ENCODE measurements at places on chromosomes 7 and 10.

- no peak for DNase-seq
Measured at GRCh38 chr7:18558503-18558902, 63.0 kb downstream of the HDAC9 start.

GRCh38 chr7:93575555-93576399 is 1.3 kb upstream of the CALCR start:
- DNase-seq = no peak

GRCh38 chr10:48898426-48898825 is 41.2 kb downstream of the LRRC18 start:
- no peak for DNase-seq

GRCh38 chr10:44264244-44264643 is 120.7 kb downstream of the CXCL12 start:
- DNase-seq = no peak

GRCh38 chr7:30469303-30469702 is 9.3 kb downstream of the NOD1 start:
- no peak for DNase-seq

- no peak for DNase-seq
Measured at GRCh38 chr10:18260310-18260922, 120.2 kb downstream of the CACNB2 start.

- no peak for DNase-seq
Measured at GRCh38 chr10:23656735-23657134, 217.9 kb downstream of the OTUD1 start.

DNA sequence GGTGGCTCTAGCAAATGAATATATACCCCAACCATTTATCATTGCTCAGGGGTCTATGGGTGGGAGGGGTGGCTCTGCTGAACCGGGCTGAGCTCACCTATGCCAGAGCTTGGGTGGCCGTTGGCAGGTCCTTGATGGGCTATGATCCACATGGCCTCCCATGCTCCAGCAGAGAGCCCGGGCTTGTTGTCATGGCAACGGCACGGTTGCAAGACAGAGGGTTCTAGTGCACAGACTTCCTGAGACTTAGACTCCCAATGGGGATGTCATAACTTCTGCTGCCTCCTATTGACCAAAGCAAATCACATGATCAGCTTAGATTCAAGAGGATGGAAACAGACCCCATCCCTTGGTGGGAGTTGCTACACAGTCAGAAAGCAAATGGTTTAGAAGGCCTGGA is 36.4 kb upstream of the CARD11 start:
- no peak for DNase-seq

DNA sequence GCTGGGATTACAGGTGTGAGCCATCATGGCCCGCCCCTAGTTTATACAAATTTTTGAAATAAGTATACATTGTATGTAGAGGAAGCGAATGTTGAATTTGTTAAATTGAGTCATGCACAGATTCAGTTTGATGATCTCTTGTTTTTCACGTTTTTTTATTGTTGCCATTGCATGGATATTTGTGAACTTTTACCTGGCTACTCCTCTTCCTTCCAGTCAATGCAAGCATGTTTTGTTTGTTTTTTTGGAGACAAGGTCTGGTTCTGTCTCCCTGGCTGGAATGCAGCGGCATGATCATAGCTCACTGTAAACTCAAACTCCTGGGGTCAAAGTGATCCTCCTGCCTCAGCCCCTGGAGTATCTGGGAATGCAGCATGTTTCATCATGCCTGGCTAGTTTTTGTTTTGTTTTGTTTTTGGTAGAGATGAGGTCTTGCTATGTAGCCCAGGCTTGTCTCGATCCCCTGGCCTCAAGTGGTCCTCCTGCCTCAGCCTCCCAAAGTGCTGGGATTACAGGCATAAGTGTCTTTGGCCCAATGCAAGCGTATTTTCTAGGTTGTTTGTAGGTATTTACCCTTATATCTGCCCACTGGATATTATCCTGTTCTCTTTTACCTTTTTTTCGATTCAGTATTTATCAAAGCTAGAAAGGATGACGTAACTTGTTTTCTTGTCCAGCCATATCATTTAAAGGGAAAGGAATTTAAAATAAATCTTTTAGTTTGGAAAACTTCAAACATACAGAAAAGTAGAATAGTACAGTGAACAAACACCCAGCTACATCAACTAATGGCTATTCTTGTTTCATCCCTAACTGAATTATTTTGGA is 11.0 kb downstream of the LCOR start:
- DNase-seq = no peak

GRCh38 chr7:44182827-44183226 is 6.4 kb downstream of the GCK start:
- DNase-seq = no peak

GRCh38 chr7:4689668-4690067 is 7.6 kb downstream of the FOXK1 start:
- no peak for DNase-seq

All from GM13976 (cell line).